ENCODE measurements at places on chromosomes 6 and 20.

DNA sequence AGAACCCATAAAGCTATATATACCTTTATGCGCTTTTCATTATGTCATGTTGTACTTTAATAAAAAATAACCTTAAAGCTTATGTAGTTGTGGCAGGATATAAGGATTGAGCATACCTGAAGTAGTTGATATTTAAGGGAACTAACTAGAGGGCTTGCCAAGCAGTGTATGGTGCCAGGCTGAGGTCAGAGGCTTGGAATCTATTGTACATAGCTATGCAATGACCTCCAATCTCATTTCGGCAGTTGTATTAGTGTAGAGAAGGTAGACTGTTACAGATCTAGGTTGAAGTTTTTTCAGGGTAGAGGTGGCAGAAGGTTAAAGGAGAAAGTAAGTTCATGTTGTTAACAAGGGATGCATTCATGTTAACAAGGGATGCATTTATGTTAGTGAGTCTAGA is 397.7 kb upstream of the HS3ST5 start:
- no peak for DNase-seq

DNA sequence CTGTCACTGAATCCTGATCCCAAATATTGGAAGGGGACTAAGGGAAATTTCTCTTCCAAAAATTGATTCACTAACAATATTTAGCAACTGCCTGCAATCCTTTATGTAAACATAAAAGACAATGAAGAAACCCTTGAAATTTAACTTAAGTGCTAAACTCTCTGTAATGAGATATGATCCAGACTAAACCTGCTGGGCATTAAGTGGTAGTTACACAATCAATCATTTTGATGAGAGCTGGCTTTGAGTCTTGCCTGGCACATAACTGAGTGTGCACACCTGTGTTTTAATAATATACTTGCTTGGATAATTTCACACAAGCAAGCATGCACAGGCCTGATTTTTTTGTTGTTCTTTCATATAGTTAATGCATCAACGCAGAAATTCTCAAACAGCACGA is 9.8 kb upstream of the ZFP64 start:
- no peak for DNase-seq

DNA sequence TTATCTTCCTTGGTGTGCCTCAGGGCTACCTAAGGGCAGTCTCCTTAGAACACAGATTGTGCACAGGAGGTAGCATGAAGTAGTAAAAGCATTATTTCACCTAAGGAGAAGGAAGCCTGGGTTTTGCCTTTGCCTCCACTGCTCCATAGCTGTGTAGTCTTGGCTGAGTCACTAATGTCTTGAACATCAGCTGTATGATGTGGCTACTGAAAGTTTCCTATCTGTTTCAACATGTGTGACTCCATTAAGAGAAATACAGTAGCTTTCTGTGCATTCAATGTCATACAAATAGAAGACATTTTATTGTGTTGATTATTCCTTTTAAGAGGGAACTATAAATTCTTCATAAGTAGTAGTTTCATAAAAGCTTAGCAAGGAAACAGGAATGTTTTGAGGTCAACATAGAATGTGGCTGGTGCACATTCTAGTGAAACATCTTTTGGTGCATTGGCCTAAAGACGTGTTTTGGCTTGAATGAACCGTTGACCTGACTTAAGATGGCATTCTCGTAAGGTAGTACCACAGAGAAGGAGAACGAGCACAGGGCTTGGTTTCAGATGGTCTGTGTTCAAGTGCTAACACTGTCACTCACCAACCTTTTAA is 70.6 kb downstream of the CTNNBL1 start:
- DNase-seq = no peak

- no peak for DNase-seq
Observed at GRCh38 chr6:156928126-156928525, 150.9 kb downstream of the ARID1B start.

DNA sequence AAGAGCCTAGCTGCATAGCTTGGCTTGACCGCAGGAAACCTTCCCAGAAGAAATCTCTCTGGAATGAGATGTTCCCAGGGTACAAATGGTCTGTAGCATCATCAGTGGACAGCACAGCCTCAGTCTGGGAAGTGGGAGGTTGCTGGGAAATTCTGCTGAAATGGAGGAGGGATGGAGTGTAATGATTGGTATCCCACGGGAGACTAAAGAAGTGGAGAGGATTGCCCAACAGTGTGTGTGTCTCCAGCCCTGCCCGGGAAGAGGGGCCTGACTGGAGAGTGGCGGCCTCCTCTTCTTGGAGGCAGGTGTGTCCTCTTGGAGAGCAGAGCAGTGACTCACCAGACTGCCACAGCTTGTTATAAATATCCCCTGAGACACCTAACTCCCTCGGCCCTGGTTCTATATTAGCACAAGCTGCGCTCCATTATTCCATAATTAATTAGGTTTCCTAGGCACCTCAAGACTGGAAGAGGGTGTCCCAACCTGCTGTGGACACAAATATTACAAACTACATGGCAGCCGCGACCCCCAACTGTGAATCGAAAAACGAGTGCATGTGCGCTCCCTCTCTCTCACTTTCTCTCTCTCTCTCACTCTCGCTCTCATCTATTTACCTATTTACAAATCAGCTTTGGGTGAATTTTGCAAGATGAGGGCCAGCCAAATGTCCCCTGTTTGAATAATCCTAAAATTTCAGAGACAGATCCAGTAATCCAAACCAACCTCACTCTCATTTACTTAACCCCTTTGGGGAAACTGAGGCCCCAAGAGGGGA is 68.8 kb downstream of the FGD2 start:
- DNase-seq = peak; percentile 71

DNA sequence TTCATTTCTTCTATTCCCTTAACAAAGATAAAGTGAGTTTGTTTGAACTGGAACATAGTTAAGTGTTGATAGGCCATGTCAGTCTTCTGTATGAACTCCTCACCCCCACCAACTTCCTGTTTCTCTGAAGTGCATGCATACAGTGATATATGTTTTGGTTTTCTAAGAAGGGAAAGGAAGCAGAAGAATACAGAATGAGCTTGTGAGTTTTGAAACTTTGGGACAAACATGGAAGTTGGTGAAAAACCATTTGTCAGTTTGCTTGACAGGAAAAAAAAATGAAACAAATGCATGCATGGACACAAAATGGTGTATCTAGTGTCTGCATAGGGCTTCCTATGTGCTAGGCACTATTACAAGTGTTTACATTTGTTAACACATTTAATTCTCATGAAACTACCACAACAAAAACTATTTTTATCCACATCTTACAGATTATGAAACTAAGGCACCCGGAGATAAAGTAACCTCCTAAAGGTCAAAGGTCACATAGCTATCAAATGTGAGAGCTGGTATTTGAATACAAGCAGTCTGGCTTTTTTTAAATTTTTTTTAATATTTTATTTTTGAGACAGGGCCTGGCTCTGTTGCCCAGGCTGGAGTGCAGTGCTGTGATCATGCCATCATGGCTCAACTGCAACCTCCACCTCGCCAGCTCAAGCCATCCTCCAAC is 105.9 kb downstream of the ADGRB3 start:
- no peak for DNase-seq

- DNase-seq = no peak
Observed at GRCh38 chr6:123990376-123990775, 186.7 kb downstream of the NKAIN2 start.

GRCh38 chr20:47703748-47704147 is 81.5 kb downstream of the SULF2 start:
- DNase-seq = no peak

GRCh38 chr20:58303547-58303946 is 6.0 kb upstream of the RAB22A start:
- DNase-seq = no peak

GRCh38 chr6:82436740-82437139 is 73.1 kb downstream of the TPBG start:
- no peak for DNase-seq

GRCh38 chr6:36844232-36845170 is 5.3 kb upstream of the CPNE5 start:
- DNase-seq = no peak

DNA sequence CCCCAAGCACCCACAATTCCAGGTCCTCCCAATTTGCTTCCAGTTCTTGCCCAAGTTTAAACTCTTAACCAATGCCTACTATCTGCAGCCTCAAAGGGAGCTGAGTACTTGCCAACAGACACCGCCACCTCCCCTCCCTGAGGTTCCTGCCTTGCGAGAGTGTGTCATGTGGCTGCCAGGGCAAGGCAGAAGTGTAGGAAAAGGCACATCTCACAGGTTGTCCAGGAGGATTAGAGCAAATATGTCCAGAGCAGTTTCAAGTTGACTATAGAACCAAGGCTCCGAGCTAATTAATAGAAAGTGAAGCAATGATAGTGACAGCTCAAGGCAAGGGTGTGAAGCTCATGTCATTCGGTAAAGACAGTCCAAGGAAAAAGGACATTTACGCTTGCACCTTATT is 127.8 kb downstream of the ATXN1 start:
- DNase-seq = peak; percentile 57

DNA sequence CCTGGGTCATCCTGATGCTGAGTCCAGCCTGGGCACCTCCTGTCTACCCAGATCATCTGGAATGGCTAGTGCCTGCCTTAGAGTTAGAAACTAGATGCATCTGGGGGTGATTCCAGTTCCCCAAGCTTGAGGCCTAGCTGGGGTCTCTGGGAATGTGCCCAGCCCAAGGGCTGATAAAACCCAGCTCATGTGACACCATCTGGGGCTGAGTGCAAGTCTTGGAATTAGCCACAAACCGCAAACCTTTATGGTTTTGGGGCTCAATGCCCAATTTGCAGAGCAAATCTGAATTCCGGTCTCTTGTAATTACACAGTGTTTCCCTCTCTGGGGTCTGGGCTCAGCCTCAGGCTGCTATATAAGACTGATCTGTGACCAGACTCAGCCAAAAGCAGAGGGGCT is at the start of gene BPIFB4:
TSS of gene BPIFB4 (plus strand) at position 385 of the 400 bp plus-strand sequence. CDS start 1,884 bp downstream, outside the sequence.
- DNase-seq = no peak

DNA sequence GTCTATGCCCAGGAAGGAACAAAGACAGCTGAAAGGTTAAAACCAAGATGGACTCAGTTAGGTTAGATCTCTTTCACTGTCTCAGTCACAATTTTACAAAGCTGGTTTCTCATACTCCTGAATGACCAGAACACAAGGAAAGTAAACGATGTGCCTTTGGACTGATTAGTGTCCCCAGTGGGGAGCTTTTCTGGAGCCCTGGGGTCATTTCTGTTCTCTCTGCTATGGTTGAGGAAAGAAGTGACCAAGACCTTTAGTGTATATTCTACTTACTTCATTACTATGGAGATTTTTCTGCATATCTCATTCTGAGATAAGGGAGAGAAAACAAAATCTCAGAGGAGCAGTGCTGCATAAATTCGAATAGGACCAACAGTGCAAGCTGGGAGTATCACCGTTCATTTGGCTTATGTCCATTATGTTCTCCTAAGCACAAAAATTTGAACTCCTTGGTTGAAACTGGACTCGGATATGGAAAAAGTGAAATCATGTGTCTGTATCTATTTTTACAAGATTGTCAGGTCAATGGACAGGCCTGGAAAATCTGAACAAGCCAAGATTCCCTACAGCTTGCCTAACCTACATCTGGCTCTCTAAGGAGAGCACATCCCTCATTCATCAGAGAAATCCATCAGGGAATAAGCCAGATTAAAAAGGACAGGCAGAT is 34.4 kb upstream of the ENPP1 start:
- no peak for DNase-seq

DNA sequence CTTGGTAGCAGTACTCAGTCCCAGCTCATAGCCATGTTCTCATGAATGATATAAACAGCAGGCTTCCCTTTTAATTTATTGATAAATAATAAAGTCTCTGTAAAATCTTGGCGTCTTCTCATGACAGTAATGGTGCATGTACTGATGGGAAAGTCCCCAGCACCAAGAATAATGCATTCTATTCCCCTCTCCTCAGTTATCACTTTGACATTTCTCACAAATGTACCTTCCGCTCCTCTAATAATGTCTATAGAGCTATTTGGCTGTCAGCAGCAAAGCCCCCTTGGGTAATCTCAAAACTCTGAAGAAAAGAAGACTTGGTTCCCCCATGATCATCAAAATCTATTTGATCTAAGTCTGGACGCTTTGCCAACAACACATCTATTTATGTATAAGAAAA is 185.0 kb upstream of the SPTLC3 start:
- DNase-seq = no peak

GRCh38 chr6:84512391-84512790 is 252.0 kb downstream of the TBX18 start:
- no peak for DNase-seq

- no peak for DNase-seq
Observed at GRCh38 chr20:38759106-38759505, 10.8 kb downstream of the ACTR5 start.

- no peak for DNase-seq
Observed at GRCh38 chr6:153595903-153596302, 443.1 kb upstream of the OPRM1 start.

- no peak for DNase-seq
Observed at GRCh38 chr20:44011251-44011940, 96.7 kb downstream of the TOX2 start.

GRCh38 chr6:16007146-16007545 is 121.7 kb upstream of the MYLIP start:
- no peak for DNase-seq

- DNase-seq = peak; percentile 73
Observed at GRCh38 chr6:27865850-27866356, 46.3 kb downstream of the OR2B2 start.

DNA sequence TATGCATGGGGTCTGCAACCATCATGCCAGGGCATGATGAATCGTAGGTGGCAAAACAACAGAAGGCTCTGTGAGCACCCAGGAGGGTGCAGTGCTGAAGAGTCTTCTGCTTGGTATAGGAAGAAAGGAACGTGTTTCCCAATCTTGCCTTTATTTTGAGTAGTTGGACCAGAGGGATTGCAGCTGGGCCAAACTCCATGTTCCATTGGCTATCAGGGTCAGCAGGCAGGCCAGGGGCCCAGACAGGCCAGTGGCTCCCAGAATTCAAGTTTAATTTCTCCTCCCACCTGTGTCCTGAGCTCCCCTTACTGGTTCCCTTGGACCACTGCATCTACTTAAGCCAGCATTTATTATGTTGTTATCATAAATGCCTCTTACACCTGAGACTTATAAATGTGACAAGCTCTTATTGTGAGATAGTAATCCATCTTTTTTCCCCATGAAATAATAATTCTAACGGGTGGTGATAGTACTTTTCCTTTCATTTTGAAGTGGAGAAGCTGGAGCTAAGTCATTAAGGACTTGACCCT is 918 bp upstream of the TRIM38 start:
- no peak for DNase-seq

- DNase-seq = no peak
Observed at GRCh38 chr6:5514353-5514752, 253.0 kb downstream of the FARS2 start.

GRCh38 chr6:7685276-7685675 is 40.6 kb upstream of the BMP6 start:
- no peak for DNase-seq

GRCh38 chr20:17223553-17223952 is 3.3 kb upstream of the PCSK2 start:
- DNase-seq = no peak

GRCh38 chr6:118280210-118280609 is 267.9 kb upstream of the PLN start:
- DNase-seq = no peak

- DNase-seq = no peak
Observed at GRCh38 chr20:33719277-33719988, 677 bp downstream of the PXMP4 start.

- peak; percentile 98 for DNase-seq
Observed at GRCh38 chr20:41392871-41393704, 26.5 kb upstream of the EMILIN3 start.

- no peak for DNase-seq
Observed at GRCh38 chr20:25686081-25687067, 10.3 kb downstream of the ZNF337 start.

GRCh38 chr6:66230591-66230990 is 523.6 kb upstream of the EYS start:
- DNase-seq = no peak

Measured in islet precursor cell (in vitro differentiated cells).